ENCODE measurements at places on chromosomes 12 and 14. TPM values are rescaled to one million over a fixed set of nuclear protein-coding genes. Genes with fewer than 3 reads are reported as not detected.

The VDR gene
- 2.1 TPM for total RNA-seq

The HCAR1 gene
- not detected for total RNA-seq

The OR4E2 gene
- total RNA-seq, result not detected

The LBHD2 gene
- total RNA-seq, result 0.27 TPM

The SYNDIG1L gene
- not detected for total RNA-seq

The GAS2L3 gene
- 6.2 TPM for total RNA-seq

The INHBC gene
- total RNA-seq, result not detected

The KLRD1 gene
- not detected for total RNA-seq

The GDF11 gene
- 3.8 TPM for total RNA-seq
